CD8-positive, alpha-beta memory T cell (primary cell): ENCODE measurements at places on chromosomes 2 and 18. TPM values are rescaled to one million over a fixed set of nuclear protein-coding genes. Genes with fewer than 3 reads are reported as not detected.
A peak's percentile ranks its signal among the peaks of the same experiment; 100 is the strongest.

- H3K4me3 ChIP-seq = no peak overlapping the region
- H3K36me3 ChIP-seq = no peaks in the 10 kb centered on the region
- peaks cover 15% of the 10 kb centered on the region for H3K27me3 ChIP-seq
- H3K4me1 ChIP-seq = no peaks in the 10 kb centered on the region
Observed at GRCh38 chr18:36301884-36302283, 4.4 kb downstream of the FHOD3 start.

GRCh38 chr2:95359031-95359430 lies 43.5 kb upstream of the FAHD2A start:
- no peak overlapping the region for H3K27ac ChIP-seq
- DNase-seq = no peak
- H3K27me3 ChIP-seq = no peaks in the 10 kb centered on the region
- no peaks in the 10 kb centered on the region for H3K36me3 ChIP-seq
- H3K4me1 ChIP-seq = no peaks in the 10 kb centered on the region

DNA sequence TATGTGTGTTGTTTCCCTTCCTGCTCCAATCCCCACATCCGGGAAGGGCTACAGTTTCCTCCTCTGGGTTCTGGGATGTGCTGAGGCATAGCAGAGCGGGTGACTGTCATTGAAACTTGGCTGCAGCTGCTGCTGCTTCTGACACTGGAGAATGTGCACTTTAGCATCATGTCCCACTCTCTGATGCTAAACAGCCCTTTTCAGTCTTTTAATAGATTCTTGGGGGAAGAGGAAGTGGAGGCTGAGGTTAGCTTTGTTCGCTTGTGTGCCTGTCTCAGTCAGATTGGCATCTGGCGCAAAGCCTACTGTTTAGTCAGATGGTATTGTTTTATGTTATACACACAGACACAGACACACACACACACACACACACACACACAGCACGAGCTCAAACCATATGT lies 136.5 kb upstream of the RND3 start:
- H3K27ac ChIP-seq = no peak overlapping the region
- H3K36me3 ChIP-seq = no peaks in the 10 kb centered on the region
- no peaks in the 10 kb centered on the region for H3K4me1 ChIP-seq
- no peak for DNase-seq
- no peaks in the 10 kb centered on the region for H3K27me3 ChIP-seq

GRCh38 chr2:36173760-36174404 lies 181.7 kb upstream of the CRIM1 start:
- H3K27ac ChIP-seq = no peak overlapping the region
- H3K4me1 ChIP-seq = no peaks in the 10 kb centered on the region
- H3K27me3 ChIP-seq = no peaks in the 10 kb centered on the region
- H3K4me3 ChIP-seq = no peak overlapping the region

- H3K36me3 ChIP-seq = no peaks in the 10 kb centered on the region
- DNase-seq = no peak
- H3K27me3 ChIP-seq = no peaks in the 10 kb centered on the region
Observed at GRCh38 chr18:10376731-10377130, 77.7 kb upstream of the APCDD1 start.

- H3K36me3 ChIP-seq = no peaks in the 10 kb centered on the region
- H3K4me3 ChIP-seq = peak overlapping the region; percentile 71
- H3K4me1 ChIP-seq = peaks cover 9% of the 10 kb centered on the region
- peaks cover 29% of the 10 kb centered on the region for H3K27me3 ChIP-seq
- DNase-seq = no peak
Observed at GRCh38 chr2:177147834-177148445, 64.7 kb upstream of the HNRNPA3 start.

DNA sequence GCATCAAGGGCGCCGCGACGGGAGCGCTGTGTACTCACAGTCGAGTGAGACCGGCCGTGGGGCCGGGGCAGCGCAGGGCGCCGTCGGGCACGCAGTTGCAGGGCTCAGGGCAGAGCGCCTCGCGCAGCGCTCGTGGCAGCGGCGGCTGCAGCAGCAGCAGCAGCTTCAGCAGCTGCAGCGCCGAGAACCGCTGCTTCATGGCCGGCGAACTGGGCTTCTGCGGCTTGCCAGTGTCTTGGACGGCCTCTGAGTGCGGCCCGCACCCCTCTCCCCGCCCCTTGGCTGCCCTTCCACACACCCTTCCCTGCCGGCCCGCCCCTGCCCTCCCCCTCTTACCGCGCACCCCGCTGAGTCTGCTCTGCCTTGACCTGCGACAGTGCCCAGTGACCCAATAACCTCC lies at the start of gene LHCGR:
LHCGR (minus strand) TSS at position 252 of the 400 bp plus-strand sequence; CDS start at position 199, 53 bp downstream.
- DNase-seq = no peak
- no peak within 1 kb of the TSS for H3K4me3 ChIP-seq
- no peak within 1 kb of the TSS for H3K27ac ChIP-seq
- no peaks in the 10 kb centered on the region for H3K36me3 ChIP-seq

GRCh38 chr2:224392545-224392944 lies 9.4 kb downstream of the FAM124B start:
- H3K27ac ChIP-seq = no peak overlapping the region
- DNase-seq = no peak
- H3K4me3 ChIP-seq = no peak overlapping the region
- H3K4me1 ChIP-seq = no peaks in the 10 kb centered on the region
- no peaks in the 10 kb centered on the region for H3K27me3 ChIP-seq

Gene SP140L
- 31.4 TPM for total RNA-seq

Gene DLGAP1
- 0.07 TPM for total RNA-seq
